ENCODE measurements at places on chromosomes 13 and 19. TPM values are rescaled to one million over a fixed set of nuclear protein-coding genes. Genes with fewer than 3 reads are reported as not detected.

The LINGO3 gene
- 1.4 TPM for total RNA-seq

The IRS2 gene
- total RNA-seq = 5.4 TPM

The ZNF506 gene
- 9.4 TPM for total RNA-seq

The RASGRP4 gene
- not detected for total RNA-seq

The ZNF579 gene
- 26.5 TPM for total RNA-seq

Measured in Caco-2 (cell line).